Kidney (tissue), 22 donors: ENCODE measurements at places on chromosomes 1 and 21. TPM values are rescaled to one million over a fixed set of nuclear protein-coding genes. Genes with fewer than 3 reads are reported as not detected.
A peak's percentile ranks its signal among the peaks of the same experiment; 100 is the strongest.

Gene AGBL4
- 2.7 TPM for total RNA-seq

Gene RBM11
- total RNA-seq: 3.3 TPM

Gene DNAJC16
- 30.1 TPM for total RNA-seq

Gene AADACL4
- 0.16 TPM for total RNA-seq

Gene CFHR5
- not detected for total RNA-seq

Gene CATSPERE
- 2.5 TPM for total RNA-seq

Gene ATP1A2
- total RNA-seq: 4.1 TPM

Gene DENND4B
- total RNA-seq: 60.6 TPM

Gene DISC1
- total RNA-seq: 15.9 TPM

Gene CAMK2N1
- total RNA-seq: 80.6 TPM

DNA sequence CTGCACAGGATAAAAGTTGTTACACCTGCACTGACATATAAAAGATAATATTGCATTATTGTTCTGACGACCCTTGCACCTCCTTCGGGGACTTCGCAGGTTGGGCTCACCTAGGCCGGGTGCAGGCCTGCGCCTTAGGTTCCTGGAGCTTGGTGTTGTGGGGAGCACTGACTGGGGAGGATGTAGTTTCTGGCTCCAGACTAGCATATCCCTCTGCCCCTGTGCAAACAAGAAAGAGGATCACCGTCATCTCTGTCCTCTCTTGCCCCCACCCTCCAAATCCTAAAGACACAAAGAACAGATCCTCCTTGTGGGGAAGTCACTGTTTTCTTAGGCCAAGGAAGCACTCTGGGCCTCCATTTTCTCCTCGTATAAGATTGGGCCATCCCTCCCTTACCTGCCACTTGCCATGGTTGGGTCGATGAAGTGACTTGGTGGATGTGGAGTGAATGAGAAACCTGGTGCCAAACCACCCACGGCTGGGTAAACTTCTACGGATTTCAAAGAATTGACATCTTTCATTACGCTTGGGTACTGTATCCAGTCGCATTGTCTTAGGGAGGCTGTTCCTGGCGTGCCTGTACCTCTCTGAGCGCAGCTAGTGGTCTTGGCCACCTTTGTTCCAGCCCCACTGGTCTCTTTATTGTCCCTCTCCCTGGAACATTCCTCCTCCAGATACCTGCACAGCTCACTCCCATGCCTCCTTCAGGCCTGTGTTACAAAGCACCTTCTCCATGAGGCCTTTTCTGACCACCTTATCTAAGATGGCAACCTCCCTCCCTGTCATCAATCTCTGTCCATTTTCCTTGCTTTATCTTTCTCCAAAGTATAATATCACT is 34.4 kb upstream of the PKP1 start:
- H3K4me3 ChIP-seq: no peak overlapping the region
- no peak for DNase-seq
- no peaks in the 10 kb centered on the region for H3K27me3 ChIP-seq
- no peaks in the 10 kb centered on the region for H3K36me3 ChIP-seq
- H3K27ac ChIP-seq: no peak overlapping the region

GRCh38 chr1:17233675-17234320 is 15.1 kb upstream of the PADI3 start:
- H3K27ac ChIP-seq: no peak overlapping the region
- no peaks in the 10 kb centered on the region for H3K27me3 ChIP-seq
- DNase-seq: no peak

DNA sequence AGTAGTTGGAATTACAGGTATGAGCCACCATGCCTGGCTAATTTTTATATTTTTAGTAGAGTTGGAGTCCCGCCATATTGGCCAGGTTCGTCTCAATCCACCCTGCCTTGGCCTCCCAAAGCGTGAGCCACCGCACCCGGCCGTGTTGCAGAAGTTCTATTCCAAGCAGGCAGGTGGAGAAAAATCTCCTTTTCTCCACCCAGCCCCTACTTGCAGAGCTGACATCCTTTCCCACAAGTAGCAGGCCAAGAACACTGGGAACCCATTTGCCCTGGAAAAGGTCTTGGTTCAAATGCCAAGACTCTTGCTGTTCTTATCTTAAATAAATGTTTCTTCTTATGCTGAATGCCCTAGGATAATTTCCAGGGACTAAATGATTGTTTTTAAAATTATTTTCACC is 17.5 kb downstream of the AGL start:
- no peaks in the 10 kb centered on the region for H3K27me3 ChIP-seq
- no peak for DNase-seq
- H3K4me1 ChIP-seq: no peaks in the 10 kb centered on the region
- H3K4me3 ChIP-seq: no peak overlapping the region
- peaks cover 6% of the 10 kb centered on the region for H3K36me3 ChIP-seq

- H3K4me3 ChIP-seq: no peak overlapping the region
- H3K4me1 ChIP-seq: no peaks in the 10 kb centered on the region
- no peak overlapping the region for H3K27ac ChIP-seq
- H3K27me3 ChIP-seq: no peaks in the 10 kb centered on the region
- H3K36me3 ChIP-seq: no peaks in the 10 kb centered on the region
- no peak for DNase-seq
These were observed 104.8 kb downstream of the EBNA1BP2 start for GRCh38 chr1:43067233-43067745.

- no peak for DNase-seq
- H3K36me3 ChIP-seq: no peaks in the 10 kb centered on the region
- H3K4me1 ChIP-seq: no peaks in the 10 kb centered on the region
- H3K27ac ChIP-seq: no peak overlapping the region
- H3K4me3 ChIP-seq: no peak overlapping the region
These were observed 11.1 kb downstream of the LEMD1 start for GRCh38 chr1:205410581-205411298.

DNA sequence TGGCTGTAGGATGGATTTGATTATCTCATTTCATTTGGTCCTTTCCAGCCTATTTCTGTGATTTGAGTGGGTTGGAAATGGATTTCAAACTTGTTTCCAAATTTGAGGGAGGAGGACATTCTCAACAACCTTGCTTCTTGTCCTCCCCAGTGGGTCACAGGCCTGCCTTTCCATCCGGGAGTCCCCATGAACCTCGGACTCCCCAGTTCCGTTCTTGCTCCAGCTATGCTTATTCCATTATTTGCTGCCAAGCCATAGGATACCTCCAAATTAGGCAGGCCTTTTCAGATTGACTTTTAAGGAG is 97.8 kb downstream of the DUSP10 start:
- no peak overlapping the region for H3K27ac ChIP-seq
- DNase-seq: no peak
- no peaks in the 10 kb centered on the region for H3K27me3 ChIP-seq
- H3K4me3 ChIP-seq: no peak overlapping the region
- no peaks in the 10 kb centered on the region for H3K36me3 ChIP-seq

DNA sequence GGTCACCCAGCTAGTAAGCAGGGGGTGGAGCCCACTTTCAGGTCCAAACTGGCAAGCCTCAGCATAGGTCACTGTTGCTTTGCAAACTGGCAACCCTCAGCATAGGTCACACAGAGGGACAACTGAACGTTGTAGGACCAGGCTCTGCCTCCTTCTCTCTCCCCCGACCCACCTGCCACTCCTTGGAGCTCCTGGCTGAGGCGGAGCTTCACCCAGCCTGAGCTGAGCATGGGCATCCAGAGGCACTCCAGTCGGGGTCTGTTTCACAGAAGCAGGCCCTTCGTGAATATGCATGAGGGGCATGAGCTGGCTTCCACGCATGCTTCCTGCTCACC is 24.2 kb downstream of the CAPZB start:
- peaks cover 31% of the 10 kb centered on the region for H3K4me1 ChIP-seq
- no peak for DNase-seq
- no peak overlapping the region for H3K27ac ChIP-seq
- H3K27me3 ChIP-seq: no peaks in the 10 kb centered on the region

DNA sequence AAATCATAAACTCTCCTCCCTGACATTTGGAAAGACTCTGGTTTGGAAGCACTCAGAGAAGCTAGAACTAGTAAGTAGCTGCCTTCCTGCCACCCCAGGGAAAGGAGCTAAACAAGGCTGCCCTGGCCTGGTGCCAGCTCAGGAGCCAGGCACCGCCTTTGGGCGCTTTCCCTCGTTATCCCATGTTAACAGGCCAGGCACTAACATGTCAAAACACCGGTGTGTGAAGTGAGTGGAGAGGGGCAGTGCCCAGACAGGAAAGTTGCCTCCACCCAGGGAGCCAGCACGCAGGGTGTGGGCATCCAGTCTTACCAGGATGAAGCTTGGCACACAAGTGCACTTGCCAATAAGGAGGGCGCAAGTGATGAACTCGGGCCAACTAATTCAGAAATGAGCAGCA is 346.8 kb downstream of the RRAGC start:
- no peak overlapping the region for H3K4me3 ChIP-seq
- H3K4me1 ChIP-seq: no peaks in the 10 kb centered on the region
- H3K36me3 ChIP-seq: no peaks in the 10 kb centered on the region
- DNase-seq: no peak

GRCh38 chr1:188708795-188709535 is 1768.7 kb downstream of the BRINP3 start:
- H3K4me1 ChIP-seq: no peaks in the 10 kb centered on the region
- no peak overlapping the region for H3K27ac ChIP-seq
- no peak overlapping the region for H3K4me3 ChIP-seq
- no peaks in the 10 kb centered on the region for H3K27me3 ChIP-seq
- no peak for DNase-seq

DNA sequence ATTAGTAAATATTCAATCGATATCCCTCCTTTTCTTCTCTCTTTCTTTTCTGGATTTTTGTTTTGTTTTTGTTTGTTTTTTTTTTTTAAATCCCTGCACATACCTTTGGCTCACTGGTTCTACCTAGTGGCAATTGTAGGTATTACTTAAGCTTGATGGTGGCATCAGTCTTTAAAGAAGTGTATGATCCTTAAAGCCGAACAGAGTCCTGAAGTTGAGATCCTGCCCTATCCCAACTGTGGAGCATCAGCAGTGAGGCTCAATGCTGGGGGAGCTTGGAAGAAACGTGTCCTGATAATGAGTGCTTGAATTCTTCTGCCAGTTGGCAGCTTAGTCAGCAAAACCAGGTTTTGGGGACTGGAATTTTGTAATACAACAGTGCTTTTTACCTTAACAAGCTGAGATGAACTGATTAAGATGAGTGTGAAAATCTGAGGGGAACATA is 60.8 kb downstream of the FASLG start:
- no peaks in the 10 kb centered on the region for H3K36me3 ChIP-seq
- H3K27me3 ChIP-seq: no peaks in the 10 kb centered on the region
- no peak overlapping the region for H3K4me3 ChIP-seq
- DNase-seq: peak; percentile 54
- no peaks in the 10 kb centered on the region for H3K4me1 ChIP-seq
- H3K27ac ChIP-seq: no peak overlapping the region

GRCh38 chr1:203069030-203069747 is 16.6 kb downstream of the MYOG start:
- peak; percentile 71 for DNase-seq
- H3K27ac ChIP-seq: peak overlapping the region; percentile 78
- no peak overlapping the region for H3K4me3 ChIP-seq
- no peaks in the 10 kb centered on the region for H3K27me3 ChIP-seq
- no peaks in the 10 kb centered on the region for H3K36me3 ChIP-seq
- H3K4me1 ChIP-seq: no peaks in the 10 kb centered on the region

GRCh38 chr1:25128121-25128621 is 104.1 kb downstream of the SYF2 start:
- H3K4me1 ChIP-seq: no peaks in the 10 kb centered on the region
- DNase-seq: no peak
- H3K36me3 ChIP-seq: no peaks in the 10 kb centered on the region
- H3K27ac ChIP-seq: no peak overlapping the region
- no peak overlapping the region for H3K4me3 ChIP-seq

DNA sequence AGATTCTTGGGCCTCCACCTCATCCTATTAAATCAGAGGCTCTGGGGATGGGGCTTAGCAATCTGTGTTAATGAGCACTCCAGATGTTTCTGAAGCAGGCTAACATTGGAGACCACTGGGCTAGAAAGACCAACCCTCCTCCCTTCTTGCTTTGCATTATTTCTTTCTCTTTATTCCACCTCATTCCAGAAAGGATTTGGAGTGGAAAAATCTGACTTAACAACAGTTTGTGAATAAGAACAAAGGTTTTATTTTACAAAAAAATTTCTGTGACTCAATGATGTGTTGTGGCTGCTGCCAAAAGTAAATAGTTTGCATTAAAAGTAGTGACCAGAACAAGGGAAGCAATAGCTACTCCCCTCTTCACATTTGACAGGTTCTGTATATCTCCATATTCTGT is 79.4 kb downstream of the TGFB2 start:
- no peaks in the 10 kb centered on the region for H3K27me3 ChIP-seq
- no peaks in the 10 kb centered on the region for H3K36me3 ChIP-seq
- H3K4me3 ChIP-seq: no peak overlapping the region
- no peaks in the 10 kb centered on the region for H3K4me1 ChIP-seq
- no peak for DNase-seq
- no peak overlapping the region for H3K27ac ChIP-seq

GRCh38 chr1:82162486-82163420 is 362.0 kb downstream of the ADGRL2 start:
- DNase-seq: no peak
- no peak overlapping the region for H3K4me3 ChIP-seq
- no peaks in the 10 kb centered on the region for H3K27me3 ChIP-seq

- H3K27ac ChIP-seq: no peak overlapping the region
- H3K27me3 ChIP-seq: no peaks in the 10 kb centered on the region
- H3K4me1 ChIP-seq: no peaks in the 10 kb centered on the region
- peaks cover 13% of the 10 kb centered on the region for H3K36me3 ChIP-seq
- no peak for DNase-seq
These were observed 572 bp downstream of the FUCA1 start for GRCh38 chr1:23867542-23867894.

DNA sequence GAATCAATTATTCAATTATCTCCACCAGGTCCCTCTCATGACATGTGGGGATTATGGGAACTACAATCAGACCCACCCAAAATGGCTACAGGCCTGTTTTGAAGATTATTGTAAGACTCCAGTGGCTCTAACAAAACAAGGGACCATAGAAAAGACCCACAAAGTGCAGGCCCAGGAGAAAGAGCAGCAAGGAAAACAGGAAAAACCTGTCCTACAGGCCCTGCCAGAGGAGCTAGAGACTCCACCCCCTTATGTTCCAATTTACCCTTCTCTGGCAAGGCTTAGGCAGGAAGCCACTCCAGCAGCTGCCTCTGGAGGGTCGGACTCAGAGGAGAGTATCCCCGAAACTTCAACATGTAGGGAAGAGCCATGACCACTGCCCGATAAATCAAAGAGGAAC is 96.5 kb downstream of the LIPI start:
- no peaks in the 10 kb centered on the region for H3K4me1 ChIP-seq
- H3K27ac ChIP-seq: no peak overlapping the region
- no peaks in the 10 kb centered on the region for H3K27me3 ChIP-seq
- H3K4me3 ChIP-seq: no peak overlapping the region
- no peak for DNase-seq

- no peak overlapping the region for H3K27ac ChIP-seq
- DNase-seq: no peak
- no peaks in the 10 kb centered on the region for H3K27me3 ChIP-seq
These were observed 43.5 kb downstream of the RPAP2 start for GRCh38 chr1:92342401-92342800.
